Activated CD4-positive, alpha-beta T cell treated with anti-CD3 and anti-CD28 coated beads, Interleukin-2, amount 10 ng/mL, durations not matched to agents 7 days and 5 days (primary cell): ENCODE measurements at places on chromosomes 3 and 15. TPM values are rescaled to one million over a fixed set of nuclear protein-coding genes. Genes with fewer than 3 reads are reported as not detected.
A peak's percentile ranks its signal among the peaks of the same experiment; 100 is the strongest.

The GRK7 gene
- not detected for total RNA-seq

The CXCR6 gene
- total RNA-seq, result 18.0 TPM

The CHST13 gene
- total RNA-seq, result not detected

The TMCO5A gene
- not detected for total RNA-seq

The BTLA gene
- 43.1 TPM for total RNA-seq

The GUCA1C gene
- total RNA-seq, result not detected

The SLC22A13 gene
- total RNA-seq, result 0.37 TPM

The B3GNT5 gene
- total RNA-seq, result 0.71 TPM

The SLITRK3 gene
- not detected for total RNA-seq

DNA sequence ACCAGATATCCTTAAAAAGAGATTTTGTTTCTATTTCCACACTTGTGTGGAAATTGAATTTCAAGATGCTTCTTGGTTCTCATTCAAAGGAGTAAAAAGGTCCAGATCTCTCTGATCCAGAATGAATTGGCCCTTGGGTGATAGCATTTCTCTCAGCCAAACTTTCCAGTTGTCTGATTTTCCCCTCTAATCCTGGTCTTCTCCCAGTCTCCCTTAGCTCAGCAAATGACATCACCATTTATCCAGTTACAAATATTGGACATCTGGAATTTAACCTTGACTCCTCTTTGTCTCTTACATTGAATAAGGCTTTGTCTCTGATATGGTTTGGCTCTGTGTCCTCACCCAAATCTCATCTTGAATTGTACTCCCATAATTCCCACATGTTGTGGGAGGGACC is 10.2 kb upstream of the FGF7 start:
- H3K4me1 ChIP-seq, result no peaks in the 10 kb centered on the region
- H3K27ac ChIP-seq, result no peak overlapping the region
- H3K27me3 ChIP-seq, result peaks cover 16% of the 10 kb centered on the region

GRCh38 chr3:58463181-58463941 is 28.5 kb upstream of the KCTD6 start:
- H3K4me1 ChIP-seq, result peaks cover 21% of the 10 kb centered on the region
- peak overlapping the region; percentile 29 for H3K4me3 ChIP-seq
- peaks cover 1% of the 10 kb centered on the region for H3K27me3 ChIP-seq
- no peaks in the 10 kb centered on the region for H3K36me3 ChIP-seq

GRCh38 chr3:54759166-54759565 is 168.7 kb downstream of the LRTM1 start:
- no peak for DNase-seq
- no peaks in the 10 kb centered on the region for H3K36me3 ChIP-seq
- H3K4me3 ChIP-seq, result no peak overlapping the region
- H3K27me3 ChIP-seq, result no peaks in the 10 kb centered on the region
- H3K27ac ChIP-seq, result no peak overlapping the region
- no peaks in the 10 kb centered on the region for H3K4me1 ChIP-seq

- no peak overlapping the region for H3K27ac ChIP-seq
- no peaks in the 10 kb centered on the region for H3K4me1 ChIP-seq
- no peaks in the 10 kb centered on the region for H3K36me3 ChIP-seq
- no peak overlapping the region for H3K4me3 ChIP-seq
- H3K27me3 ChIP-seq, result no peaks in the 10 kb centered on the region
Observed at GRCh38 chr15:99130314-99130713, 25.4 kb downstream of the SYNM start.

- DNase-seq, result no peak
- no peaks in the 10 kb centered on the region for H3K36me3 ChIP-seq
- no peaks in the 10 kb centered on the region for H3K27me3 ChIP-seq
- H3K27ac ChIP-seq, result no peak overlapping the region
Observed at GRCh38 chr3:134658555-134658954, 7.7 kb upstream of the KY start.

DNA sequence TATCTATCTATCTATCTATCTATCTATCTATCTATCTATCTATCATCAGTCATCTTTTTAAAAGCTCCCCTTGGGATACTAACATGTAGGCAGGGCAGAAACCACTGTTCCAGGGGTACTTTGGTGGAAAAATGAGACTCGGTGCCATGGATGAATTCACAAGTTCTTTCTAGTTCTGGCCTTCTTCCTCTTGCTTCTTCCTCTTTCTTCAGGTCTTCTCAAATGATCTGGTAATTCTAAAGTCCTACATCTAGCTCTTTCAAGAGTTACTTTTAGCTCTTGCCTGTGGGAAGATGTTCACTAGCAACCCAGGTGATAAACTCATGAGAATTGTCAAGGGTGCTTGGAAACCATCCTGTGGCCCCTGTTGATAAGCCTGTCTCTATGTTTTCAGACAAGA is 168.5 kb upstream of the TBC1D5 start:
- no peaks in the 10 kb centered on the region for H3K36me3 ChIP-seq
- no peak for DNase-seq

- no peak overlapping the region for H3K4me3 ChIP-seq
- peaks cover 6% of the 10 kb centered on the region for H3K4me1 ChIP-seq
- H3K27ac ChIP-seq, result no peak overlapping the region
- H3K36me3 ChIP-seq, result no peaks in the 10 kb centered on the region
- DNase-seq, result no peak
- peaks cover 7% of the 10 kb centered on the region for H3K27me3 ChIP-seq
Observed at GRCh38 chr3:13040361-13041074, 32.7 kb downstream of the IQSEC1 start.

DNA sequence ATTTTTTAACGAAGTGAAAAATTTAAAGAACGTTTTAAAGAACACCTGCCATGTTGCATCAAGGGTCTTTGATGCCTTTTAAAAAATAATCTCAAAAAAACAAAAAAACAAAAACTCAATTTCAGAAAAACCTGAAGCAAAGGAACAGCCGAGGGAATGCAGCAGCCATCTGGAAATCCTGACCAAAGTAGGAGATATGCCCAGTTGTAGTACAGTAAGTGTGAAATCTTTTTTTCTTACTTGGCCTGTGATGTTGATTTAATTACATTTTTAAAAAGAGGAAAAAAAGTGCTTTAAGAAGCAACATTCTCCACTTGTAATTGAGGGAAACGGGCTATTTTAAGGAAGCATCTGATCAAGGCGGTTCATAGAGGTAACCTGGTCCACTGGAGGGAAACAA is 213.7 kb upstream of the GAP43 start:
- no peak overlapping the region for H3K4me3 ChIP-seq
- H3K4me1 ChIP-seq, result no peaks in the 10 kb centered on the region
- H3K27me3 ChIP-seq, result peaks cover 2% of the 10 kb centered on the region
- no peak overlapping the region for H3K27ac ChIP-seq
- no peak for DNase-seq

GRCh38 chr3:18189282-18190050 is 235.7 kb downstream of the SATB1 start:
- H3K4me1 ChIP-seq, result no peaks in the 10 kb centered on the region
- no peaks in the 10 kb centered on the region for H3K36me3 ChIP-seq
- no peak for DNase-seq
- H3K27ac ChIP-seq, result no peak overlapping the region

DNA sequence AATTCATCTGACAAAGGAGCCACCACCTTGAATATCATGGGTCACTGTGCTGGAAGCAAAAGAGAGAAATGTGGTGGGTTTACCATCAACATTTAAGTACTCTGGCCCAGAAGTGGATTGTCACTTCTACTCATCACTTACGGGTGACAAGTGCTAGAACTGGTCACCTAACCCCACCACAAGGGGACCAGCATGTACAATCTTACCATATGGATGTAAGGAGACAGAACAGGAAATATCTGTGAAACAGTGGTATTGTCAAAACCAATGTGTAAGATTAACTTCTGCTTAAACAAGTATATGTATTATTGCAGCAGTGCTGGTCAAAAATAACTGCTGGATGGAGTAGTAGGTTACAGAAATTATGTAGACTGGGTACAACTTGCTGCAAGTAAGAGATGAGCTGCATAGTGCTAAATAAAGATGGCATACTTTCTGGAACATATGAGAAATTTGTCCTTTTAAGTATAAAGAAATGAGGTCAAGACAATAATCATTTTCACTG is 171.8 kb downstream of the POTEB3 start:
- no peak overlapping the region for H3K4me3 ChIP-seq
- H3K27me3 ChIP-seq, result peaks cover 20% of the 10 kb centered on the region
- no peak overlapping the region for H3K27ac ChIP-seq
- no peak for DNase-seq

DNA sequence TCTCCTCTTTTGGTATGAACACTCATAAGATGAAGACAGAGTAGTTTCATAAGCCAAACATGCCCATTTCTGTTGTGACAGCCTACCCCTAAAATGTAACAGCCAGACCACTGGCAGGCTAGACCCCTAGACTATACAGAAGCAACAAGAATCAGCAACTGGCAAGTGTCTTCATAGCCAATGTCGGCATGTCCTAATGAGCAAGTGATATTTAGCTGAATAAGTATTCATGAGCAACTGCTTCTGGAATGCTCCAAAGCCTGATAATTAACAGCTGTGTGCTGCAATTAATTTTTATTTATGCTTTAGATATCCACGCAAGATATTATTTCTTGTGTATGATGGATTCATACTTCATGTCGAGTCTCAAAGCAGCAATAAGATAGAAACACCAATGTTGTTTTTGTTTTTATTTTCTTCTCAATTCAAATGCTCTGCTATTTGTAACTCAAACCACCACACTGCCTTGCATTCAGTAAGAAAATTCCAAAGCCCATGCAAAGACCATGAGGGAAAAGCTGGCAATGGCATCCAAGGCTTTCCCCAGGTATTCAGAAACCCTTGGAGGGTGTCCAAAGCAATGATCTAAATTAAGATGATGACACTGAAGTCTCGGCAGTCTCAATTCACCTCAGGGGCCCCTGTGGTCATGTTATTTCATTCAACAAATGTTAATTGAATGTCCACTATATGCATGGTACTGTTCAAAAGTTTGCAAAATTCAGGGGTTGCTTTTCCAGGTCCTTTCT is 167.7 kb upstream of the NECTIN3 start:
- no peaks in the 10 kb centered on the region for H3K4me1 ChIP-seq
- H3K4me3 ChIP-seq, result no peak overlapping the region
- H3K36me3 ChIP-seq, result no peaks in the 10 kb centered on the region
- no peak for DNase-seq
- H3K27ac ChIP-seq, result no peak overlapping the region
- H3K27me3 ChIP-seq, result peaks cover 2% of the 10 kb centered on the region

GRCh38 chr15:77837649-77838025 is 204.9 kb upstream of the LINGO1 start:
- H3K4me3 ChIP-seq, result no peak overlapping the region
- DNase-seq, result no peak
- H3K27ac ChIP-seq, result no peak overlapping the region
- H3K4me1 ChIP-seq, result no peaks in the 10 kb centered on the region

DNA sequence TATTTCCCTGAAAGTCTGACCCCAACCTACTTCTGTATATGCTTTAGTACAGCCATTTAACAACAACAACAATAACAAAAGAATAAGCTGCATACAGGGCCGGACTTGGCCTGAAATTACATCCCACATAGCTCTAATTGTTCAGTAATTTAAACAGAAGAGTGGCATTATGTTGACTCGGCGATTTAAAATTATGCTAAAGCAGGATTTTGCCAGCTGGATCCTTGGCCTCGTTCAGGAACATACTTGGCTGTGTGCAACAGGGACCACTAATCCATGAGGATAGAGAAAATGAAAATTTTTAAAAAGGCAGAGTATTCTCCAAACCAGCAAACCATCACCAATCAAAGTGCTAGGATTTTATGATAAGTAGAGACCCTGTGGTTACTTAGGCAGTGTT is 433.1 kb upstream of the RBMS3 start:
- no peak for DNase-seq
- H3K27me3 ChIP-seq, result no peaks in the 10 kb centered on the region
- H3K27ac ChIP-seq, result no peak overlapping the region
- no peaks in the 10 kb centered on the region for H3K36me3 ChIP-seq
- no peaks in the 10 kb centered on the region for H3K4me1 ChIP-seq

DNA sequence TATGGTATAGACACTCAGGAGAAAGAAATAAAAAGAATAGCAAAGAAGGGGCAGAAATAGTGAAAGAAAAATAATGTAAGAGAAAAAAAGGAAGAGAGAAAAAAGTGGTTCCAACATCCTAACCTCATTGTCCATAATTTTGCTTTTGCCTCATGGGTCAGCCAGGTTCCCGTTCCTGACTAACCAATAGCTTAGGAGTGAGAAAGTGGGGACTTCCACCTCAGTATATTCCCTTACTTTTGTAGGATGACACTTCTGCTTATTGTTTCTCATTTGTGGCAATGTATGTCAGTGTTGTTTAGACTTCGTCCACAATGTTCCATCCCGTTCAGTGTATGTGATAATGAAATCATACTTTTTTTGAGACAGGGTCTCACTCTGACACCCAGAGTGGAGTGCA is 9.3 kb upstream of the SLC12A8 start:
- H3K36me3 ChIP-seq, result no peaks in the 10 kb centered on the region
- H3K27ac ChIP-seq, result no peak overlapping the region
- no peaks in the 10 kb centered on the region for H3K27me3 ChIP-seq
- H3K4me1 ChIP-seq, result peaks cover 5% of the 10 kb centered on the region
- no peak for DNase-seq

DNA sequence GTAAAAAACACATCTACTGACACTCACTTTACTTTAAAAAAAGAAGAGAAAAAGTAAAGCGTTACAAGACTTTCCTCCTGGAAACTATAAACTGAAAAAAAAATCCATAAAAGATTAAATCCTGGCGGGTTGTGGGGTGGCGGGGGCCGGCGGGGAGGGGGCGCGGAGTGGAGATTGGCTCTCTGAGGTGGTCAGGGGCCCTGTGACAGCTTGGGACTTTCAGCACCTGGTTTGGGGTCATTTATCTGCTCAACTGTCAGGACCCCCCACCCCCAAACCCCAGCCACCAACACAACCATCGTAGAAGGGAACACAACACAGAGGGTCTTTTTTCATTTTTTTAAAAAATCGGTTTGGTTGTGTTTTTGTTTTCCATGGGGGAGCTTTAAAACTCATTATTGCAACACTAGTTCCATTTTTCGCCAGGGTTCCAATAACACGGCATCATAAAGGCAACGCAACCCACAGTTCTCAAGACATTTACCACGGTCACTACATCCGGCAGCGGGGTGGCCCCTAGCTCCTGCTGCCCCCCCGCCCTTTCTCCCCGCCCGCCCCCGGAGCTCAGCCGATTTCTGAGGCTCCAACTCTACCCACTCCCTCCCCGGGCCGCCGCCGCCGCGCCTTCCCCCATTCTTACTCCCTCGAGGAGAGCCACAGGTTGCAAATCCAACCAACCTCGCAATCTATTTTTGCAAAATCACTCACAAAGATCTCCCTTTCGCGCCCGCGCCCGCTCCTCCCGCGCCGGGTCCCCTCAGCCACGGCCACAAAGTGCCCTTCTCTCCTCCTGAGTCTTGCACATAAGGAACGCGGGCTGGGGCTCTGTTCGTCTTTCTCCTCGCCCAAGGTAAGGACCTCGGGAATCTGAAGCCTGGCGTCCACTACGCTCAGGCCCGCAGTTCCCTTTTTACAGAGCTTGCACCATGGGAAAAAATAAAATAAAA is 1.8 kb downstream of the BCL6 start:
- DNase-seq, result peak; percentile 54
- H3K36me3 ChIP-seq, result peaks cover 11% of the 10 kb centered on the region
- H3K4me1 ChIP-seq, result peaks cover 65% of the 10 kb centered on the region
- H3K4me3 ChIP-seq, result peak overlapping the region; percentile 97
- H3K27ac ChIP-seq, result peak overlapping the region; percentile 100

GRCh38 chr3:55343486-55344357 is 143.4 kb downstream of the WNT5A start:
- no peaks in the 10 kb centered on the region for H3K4me1 ChIP-seq
- DNase-seq, result no peak
- H3K4me3 ChIP-seq, result no peak overlapping the region
- no peaks in the 10 kb centered on the region for H3K36me3 ChIP-seq
- no peaks in the 10 kb centered on the region for H3K27me3 ChIP-seq

GRCh38 chr3:117277816-117278215 is 568.2 kb downstream of the TUSC7 start:
- no peaks in the 10 kb centered on the region for H3K27me3 ChIP-seq
- H3K4me3 ChIP-seq, result no peak overlapping the region
- no peaks in the 10 kb centered on the region for H3K36me3 ChIP-seq
- DNase-seq, result no peak
